ENCODE measurements at places on chromosomes 11 and 22.

DNA sequence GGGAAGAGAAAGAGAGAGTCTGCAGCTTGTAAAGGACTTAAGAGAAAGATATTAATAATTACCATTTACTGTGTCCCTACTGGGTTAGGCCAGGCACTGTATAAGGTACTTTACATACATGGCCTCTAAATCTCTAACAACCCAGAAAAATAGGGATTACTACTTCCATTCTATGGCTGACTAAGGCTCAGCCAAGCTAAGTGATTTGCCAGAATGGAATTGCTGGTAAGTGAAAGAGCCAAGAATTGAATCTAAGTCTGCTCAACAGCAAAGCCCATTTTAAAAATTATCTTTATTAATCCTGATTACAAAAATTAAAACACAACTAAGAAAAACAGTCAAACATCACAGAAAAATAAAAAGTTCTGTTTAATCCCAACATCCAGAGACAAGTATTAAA, 21.4 kb downstream of the XRRA1 start:
- DNase-seq, result no peak

DNA sequence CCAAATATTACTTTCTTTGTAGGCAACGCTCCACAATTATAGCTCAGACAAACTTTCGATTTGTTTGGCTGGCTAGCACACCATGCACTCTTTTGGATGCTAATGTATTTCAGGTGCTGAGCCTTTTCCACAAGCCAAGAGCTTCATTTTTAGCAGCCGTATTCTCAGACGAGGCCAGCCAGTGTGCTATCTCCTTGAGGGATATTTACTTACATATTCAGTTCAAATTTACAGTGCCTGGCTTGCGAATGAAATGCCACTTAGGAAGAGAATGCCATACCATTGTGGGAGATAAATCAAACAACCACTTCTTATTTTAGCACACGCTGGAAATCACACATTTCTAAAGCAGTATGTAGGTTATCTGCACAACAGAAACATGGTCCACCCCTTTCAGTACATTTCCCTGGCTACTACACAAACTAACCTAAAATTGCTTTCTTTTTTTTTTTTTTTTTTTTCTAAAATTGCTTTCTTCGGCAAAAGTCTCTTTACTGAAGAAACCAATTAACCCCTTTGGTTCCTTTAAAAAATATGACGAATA, 236.9 kb downstream of the CADM1 start:
- no peak for DNase-seq

- no peak for DNase-seq
Measured at GRCh38 chr11:61635304-61635703, 44.9 kb upstream of the DAGLA start.

DNA sequence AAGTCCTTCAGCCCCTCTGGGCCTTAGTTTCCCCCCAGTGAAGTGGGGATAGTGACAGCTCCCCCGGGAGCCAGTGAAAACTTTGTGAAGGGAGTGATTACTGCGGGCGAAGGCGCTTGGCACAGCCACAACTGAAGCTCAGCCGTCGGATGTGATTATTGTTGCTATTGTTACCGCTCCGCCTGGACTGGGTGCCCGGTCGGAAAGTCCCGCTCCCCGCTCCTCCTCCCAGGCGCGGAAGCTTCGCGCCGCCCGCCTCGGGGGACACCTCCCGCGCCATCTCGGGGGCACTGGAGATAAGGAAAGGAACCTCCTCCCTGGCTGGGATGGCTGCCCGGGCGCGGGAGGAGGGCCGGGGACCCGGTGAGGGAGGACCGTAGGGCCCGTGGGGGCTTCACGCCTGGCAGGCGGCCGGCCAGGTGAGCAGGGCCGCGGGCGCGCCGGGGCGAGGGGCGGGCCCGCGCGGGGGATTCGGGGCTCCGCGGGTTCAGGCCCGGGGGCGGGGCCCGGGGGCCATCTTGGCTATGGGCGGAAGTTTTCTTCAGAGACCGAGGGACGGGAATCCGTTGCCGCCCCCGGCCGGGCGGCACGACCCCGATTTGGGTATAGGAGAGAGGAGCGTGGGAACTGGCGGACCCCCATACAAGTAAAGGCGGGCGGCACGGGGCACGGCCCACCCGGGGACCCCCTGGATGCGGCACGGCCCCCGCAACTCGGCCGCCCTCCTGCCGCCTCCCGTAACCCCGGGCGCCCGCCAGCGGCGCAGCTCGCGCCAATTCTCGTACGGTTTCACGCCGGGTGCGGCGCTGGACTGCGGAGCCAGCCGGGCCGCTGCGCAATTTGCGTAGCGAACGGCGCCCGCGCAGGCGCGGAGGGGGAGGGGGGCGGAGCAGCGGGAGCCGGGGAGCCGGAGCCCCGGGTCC, at the start of gene GPR137:
Gene GPR137 (plus strand): TSS at position 887 of the 923 bp plus-strand sequence. CDS start 677 bp downstream, outside the sequence.
- no peak for DNase-seq

DNA sequence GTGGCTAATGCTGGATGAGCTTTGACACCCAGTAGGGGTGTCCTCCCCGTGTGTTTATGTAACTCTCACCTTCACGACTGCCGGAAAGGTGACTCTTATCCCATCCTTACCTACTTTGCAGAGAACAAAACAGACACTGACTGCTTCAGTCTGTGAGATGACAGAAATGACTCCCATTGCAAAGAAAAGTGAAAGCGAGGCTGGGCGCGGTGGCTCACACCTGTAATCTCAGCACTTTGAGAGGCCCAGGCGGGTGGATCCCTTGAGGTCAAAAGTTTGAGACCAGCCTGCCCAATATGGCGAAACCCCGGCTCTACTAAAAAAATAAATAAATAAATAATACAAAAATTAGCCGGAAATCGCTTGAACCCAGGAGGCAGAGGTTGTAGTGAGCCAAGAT, 106.4 kb upstream of the ANO1 start:
- DNase-seq, result no peak

DNA sequence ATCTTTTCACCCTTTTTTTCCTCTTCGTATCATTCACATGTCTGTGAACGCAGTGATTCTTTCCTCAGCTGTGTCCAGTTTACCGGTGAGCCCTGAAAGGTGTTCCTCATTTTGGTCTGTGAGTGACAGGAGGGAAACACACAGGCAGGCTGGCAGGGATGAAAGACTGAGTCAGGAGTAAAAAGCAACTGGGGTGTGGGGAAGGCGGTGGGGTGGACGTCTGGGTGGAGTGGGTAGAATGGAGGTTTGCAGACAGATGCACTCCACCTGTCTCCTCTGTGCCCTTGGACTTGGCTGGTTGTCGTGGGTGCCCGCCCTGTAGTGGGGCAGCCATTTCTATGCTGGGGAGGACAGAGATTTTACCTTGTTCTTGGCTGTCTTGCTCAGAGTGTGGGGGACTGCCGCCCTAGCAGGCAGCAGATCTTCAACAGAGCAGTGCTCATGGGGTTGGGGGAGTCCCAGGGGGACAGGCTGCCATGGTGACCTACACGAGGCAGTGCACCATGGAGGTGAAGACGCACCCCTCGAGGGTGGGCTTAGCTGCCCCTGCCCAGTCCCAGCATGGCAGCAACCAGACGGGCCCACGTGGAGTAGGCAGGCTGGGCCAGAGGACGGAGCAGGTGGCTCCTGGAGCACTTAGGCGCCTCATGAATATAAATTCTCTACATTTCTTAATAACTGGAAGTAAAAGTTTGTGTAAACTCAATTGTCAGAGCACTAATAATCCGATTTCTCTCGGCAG, 603.7 kb downstream of the TBC1D22A start:
- no peak for DNase-seq

DNA sequence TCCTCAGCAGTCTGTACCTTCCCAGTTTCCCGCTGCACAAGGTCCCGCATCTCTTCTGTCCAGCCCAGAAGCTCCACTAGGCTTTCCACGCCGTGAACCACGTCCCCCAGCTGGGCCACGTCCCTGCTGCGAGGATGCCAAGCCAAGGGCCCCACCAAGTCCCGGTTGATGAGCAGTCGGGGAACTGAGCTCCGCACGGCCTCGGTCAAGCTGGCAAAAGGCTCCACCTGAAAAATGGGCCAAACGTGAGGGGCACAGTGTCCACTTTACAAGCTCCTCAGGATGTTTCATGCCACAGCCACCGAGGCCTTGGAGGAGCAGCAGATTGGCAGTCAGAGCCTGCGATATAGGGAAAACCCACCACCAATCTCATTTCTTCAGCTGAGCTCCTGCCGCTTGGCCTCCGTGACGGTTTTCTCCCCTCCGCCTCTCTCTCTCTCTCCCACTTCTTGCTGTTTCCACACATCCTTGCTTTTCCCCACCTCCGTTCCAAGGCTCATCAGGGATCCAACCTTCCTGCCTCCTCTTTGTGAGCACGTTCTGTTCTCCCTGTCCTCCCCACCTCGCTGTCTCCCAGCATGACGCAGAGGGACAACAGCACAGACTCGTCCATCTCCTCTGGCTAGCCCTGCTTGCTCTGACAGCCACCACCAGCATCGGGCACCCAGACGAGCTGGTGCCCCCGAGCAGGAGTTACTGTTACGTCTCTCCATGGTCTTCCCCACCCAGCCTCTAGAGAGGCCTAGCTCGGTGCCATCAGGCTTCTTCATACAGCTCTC, 11.5 kb downstream of the RIC8A start:
- DNase-seq, result no peak

DNA sequence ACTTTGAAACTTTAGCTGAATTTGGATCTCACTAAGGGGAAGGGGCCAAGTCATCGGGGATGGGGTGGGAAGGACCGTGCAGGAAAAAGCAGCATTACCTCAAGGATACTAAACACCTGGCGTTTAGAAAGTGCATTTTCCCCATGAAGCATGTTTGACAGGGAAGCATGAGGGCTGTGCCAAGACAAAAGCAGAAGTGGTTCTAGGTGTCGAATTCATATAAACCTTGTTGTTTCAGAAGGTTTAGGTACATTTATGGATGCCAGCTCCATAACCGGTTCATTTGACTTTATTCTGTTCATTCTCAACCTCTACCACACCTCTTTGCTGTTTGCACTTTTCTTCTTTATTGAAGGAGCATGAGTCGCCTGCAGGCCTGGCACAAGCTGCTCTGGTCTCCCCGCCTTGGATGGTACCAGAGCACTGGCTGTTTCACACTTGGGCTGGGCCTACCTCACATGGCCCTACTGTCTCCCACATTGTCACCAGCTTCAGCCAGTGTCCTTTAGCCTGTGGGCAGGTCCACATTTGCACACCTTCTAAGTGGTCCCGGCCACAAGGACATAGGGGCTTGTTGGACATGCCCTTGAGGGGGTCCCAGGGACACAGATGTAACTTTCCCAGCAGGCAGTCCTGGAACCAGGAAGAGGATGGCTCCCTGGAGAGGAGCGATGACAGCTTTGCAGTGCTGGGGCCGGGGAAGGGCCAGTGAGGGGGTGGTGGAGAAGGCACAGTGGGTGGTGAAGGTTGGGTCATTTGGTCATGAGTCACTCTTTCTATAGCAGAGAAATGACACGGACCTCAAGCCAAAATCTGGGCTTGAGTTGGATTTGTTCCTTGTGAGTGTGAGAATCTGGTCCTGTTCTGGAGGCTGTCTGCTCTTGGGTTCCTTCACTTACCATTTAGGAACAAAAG, 3.2 kb upstream of the ST14 start:
- no peak for DNase-seq

- DNase-seq, result no peak
Measured at GRCh38 chr11:12842933-12843636, 166.0 kb upstream of the RASSF10 start.

- no peak for DNase-seq
Measured at GRCh38 chr11:10267821-10268220, 26.2 kb downstream of the SBF2 start.

- DNase-seq, result no peak
Measured at GRCh38 chr11:1036931-1037330, 413 bp upstream of the MUC6 start.

- no peak for DNase-seq
Measured at GRCh38 chr11:34382532-34383276, 24.9 kb upstream of the ABTB2 start.

GRCh38 chr11:110287537-110287936, 8.9 kb downstream of the RDX start:
- DNase-seq, result no peak

GRCh38 chr22:32255726-32256125, 579 bp upstream of the SLC5A4 start:
- no peak for DNase-seq

GRCh38 chr22:28884747-28885350, 1.5 kb downstream of the ZNRF3 start:
- DNase-seq, result no peak

DNA sequence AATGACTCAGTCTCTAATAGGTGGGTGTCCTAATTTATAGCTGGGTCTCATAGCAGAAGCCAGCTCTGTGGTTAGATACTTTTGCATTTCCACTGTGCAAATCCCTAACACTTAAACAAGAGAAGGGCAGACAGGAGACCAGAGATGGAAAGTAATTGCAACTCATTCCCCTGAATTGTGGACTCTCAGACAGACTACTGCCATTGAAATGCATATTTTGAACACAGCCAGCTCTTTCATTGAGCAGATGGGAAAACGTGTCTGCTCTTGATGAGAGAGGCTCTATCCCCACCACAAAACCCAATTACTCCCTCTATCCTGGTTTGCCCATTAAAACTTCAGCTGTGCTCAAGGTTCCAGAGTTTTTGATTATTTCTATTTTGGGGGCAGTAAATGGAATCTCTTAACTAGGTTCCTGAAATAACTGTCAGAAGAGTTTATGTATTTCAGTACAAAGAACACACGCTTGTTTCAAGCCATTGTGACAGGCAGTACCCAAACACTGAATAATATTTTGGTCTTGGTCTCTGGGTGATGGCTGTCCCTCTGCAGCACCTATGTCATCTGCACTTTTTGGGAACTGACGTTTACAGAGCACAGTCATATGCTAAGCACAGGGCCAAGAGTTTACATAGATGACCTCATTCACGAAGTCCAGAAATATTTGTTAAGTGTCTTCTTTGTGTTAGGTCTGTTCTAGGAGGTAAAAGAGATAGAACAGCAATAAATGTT, 41.7 kb downstream of the FAM227A start:
- DNase-seq, result no peak

- DNase-seq, result no peak
Measured at GRCh38 chr22:42758931-42759629, 38.4 kb upstream of the A4GALT start.

DNA sequence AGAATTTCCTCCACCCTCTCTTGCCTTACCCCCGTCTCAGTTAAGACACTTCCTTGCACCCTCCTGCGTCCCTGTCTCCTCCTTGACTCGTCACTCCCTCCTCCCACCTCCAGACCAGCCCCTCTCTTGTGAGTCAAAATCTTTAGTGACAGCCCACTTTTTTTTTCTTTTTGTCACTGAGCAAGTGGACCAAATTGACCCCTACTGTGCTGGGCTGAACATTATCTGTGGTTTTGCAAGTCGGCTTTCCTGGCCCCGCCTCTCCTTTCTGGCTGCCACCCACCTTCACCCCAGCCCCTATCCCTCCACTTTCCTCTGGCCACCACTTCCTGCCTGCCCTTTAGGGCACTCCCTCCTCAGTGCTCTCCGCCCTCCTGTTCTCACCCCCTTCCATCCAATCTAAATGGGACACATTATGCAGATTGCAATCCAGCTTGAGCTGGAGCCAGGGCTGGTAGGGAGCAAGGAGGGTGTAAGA, at the start of gene APLNR:
Gene APLNR (minus strand): TSS at position 47 of the 478 bp plus-strand sequence. CDS start 246 bp downstream, outside the sequence.
- DNase-seq, result no peak

Data from non-pigmented ciliary epithelial cell (primary cell).